ENCODE measurements at places on chromosomes 6 and 20. TPM values are rescaled to one million over a fixed set of nuclear protein-coding genes. Genes with fewer than 3 reads are reported as not detected.

GRCh38 chr6:125918681-125919566, 37.6 kb upstream of the HINT3 start:
- H3K27me3 ChIP-seq: no peaks in the 10 kb centered on the region
- peak overlapping the region; percentile 76 for H3K27ac ChIP-seq
- peak overlapping the region; percentile 40 for H3K4me3 ChIP-seq

- H3K4me1 ChIP-seq: peaks cover 27% of the 10 kb centered on the region
- H3K27ac ChIP-seq: no peak overlapping the region
- H3K4me3 ChIP-seq: no peak overlapping the region
- no peaks in the 10 kb centered on the region for H3K36me3 ChIP-seq
These were observed 37.0 kb downstream of the RANBP9 start for GRCh38 chr6:13674533-13675190.

- DNase-seq: no peak
- no peak overlapping the region for H3K27ac ChIP-seq
- H3K4me1 ChIP-seq: no peaks in the 10 kb centered on the region
- H3K27me3 ChIP-seq: no peaks in the 10 kb centered on the region
- H3K36me3 ChIP-seq: no peaks in the 10 kb centered on the region
These were observed 1029.5 kb upstream of the GJE1 start for GRCh38 chr6:141103246-141103645.

GRCh38 chr20:46965477-46965876, 70.8 kb downstream of the EYA2 start:
- no peak overlapping the region for H3K27ac ChIP-seq
- no peaks in the 10 kb centered on the region for H3K4me1 ChIP-seq
- H3K4me3 ChIP-seq: no peak overlapping the region
- DNase-seq: peak; percentile 61
- peaks cover 7% of the 10 kb centered on the region for H3K27me3 ChIP-seq

GRCh38 chr6:167027772-167028171, 28.6 kb downstream of the CEP43 start:
- no peak for DNase-seq
- H3K4me3 ChIP-seq: no peak overlapping the region
- no peaks in the 10 kb centered on the region for H3K4me1 ChIP-seq
- no peaks in the 10 kb centered on the region for H3K27me3 ChIP-seq

Gene CPNE5
- 2.4 TPM for total RNA-seq

Gene CYP39A1
- total RNA-seq: 5.4 TPM

Gene HMGCLL1
- 4.3 TPM for total RNA-seq

Gene SLC17A2
- total RNA-seq: not detected

Gene LCA5
- total RNA-seq: 7.1 TPM

Gene SHLD1
- total RNA-seq: 6.0 TPM

Gene TINAG
- total RNA-seq: not detected
